ENCODE measurements at places on chromosomes 7 and 10.
A peak's percentile ranks its signal among the peaks of the same experiment; 100 is the strongest.

- DNase-seq, result peak; percentile 56
These were observed 102.8 kb upstream of the ZNF438 start for GRCh38 chr10:31134311-31134952.

DNA sequence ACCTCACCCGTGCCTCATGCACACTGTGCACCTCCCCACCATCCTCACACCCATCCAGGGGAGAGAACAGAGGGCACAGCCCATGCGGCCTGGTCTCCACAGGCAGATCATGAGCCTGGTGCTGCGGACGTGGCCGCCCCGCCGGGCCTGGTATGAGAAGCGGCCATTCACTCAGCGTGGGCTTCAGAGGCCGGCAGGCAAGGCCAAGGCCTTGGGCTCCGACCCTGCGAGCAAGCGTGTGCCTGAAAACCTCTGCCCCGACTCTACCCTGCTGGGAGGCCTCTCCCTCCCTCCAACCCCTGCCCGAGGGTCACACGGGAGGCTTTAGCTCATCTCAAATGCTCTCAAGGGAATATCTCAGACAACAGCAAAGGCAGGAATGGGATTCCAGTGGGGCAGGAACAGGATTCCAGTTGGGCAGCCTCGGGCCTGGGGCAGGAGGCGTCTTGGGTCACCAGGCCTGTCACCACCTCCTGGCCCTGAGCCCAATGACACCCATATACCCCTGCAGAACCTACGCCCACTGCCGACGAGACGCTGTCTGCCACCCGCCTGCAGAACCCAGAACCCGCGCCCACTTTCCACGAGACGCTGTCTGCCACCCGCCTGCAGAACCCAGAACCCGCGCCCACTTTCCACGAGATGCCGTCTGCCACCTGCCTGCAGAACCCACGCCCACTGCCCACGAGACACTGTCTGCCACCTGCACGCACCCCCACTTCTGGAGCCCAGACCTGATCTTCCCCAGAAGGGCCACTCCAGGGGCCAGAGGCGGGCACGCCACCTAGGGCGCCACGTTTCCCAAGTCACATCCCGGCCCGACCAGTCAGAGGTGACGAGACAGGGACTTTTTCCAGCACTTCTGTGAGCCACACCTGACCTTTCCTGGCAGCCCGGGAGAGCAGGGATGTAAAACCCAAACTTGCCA lies 38.9 kb downstream of the ADAP1 start:
- no peak for DNase-seq

DNA sequence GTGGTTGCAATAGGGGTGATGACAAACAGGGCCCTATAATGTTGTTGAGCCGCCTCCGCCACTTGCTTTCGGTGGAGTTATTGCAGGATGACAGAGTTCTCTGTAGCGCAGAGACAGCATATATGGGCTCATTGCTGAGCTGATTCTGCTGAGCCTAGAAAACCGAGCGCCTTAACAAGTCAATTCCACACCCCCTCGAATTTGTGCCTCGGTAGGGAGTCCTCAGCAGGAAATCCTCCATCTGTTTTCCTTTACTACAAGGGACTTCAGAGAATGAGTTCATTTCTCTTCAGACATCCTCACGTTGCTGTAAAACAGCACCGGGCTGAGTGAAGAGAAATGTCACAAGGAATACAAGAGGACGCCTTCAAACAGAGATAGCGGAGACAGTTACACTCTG lies 90.7 kb upstream of the KIAA1217 start:
- no peak for DNase-seq

DNA sequence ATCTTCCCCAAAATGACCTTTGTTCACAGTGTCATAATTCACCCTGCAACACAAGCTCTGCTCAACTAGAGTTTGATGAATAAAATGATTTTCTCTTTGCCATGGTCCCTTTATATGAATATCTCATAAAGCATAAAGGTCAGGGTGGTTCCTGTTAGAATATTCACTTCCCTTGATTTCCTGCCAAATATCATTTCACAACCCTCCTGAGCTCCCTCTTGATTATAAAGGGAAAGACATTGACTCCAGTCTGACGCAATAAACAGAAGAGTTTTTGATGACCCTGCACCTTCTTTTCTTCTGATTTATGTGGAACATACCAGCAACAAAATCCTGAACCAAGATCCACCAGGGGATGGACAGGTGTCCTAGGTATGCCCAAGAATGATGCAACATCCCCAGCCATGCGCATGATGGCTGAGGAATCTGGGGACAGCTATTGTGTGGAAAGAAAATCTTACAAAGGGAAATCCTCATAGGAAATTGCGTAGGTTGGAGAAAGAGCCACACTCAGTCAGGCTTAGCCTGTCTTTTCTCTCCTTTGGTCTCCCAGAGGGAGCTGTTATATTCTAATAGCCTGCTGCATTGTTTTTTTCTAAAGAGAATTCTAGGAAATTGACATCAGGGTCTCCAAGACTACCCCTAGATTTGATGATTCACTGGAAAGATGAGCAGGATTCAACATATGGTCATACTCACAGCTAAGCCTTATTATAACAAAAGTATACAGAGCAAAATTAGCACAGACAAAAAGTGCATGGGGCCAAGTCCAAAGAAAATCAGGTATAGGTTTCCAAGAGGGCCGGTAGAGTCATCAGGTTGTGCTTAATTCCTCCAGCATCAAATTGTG lies 18.8 kb downstream of the IFIT3 start:
- no peak for DNase-seq

- DNase-seq, result no peak
These were observed 193.7 kb downstream of the CDK14 start for GRCh38 chr7:90789736-90790306.

- DNase-seq, result no peak
These were observed 20.0 kb downstream of the LRRC4 start for GRCh38 chr7:128011131-128011661.

DNA sequence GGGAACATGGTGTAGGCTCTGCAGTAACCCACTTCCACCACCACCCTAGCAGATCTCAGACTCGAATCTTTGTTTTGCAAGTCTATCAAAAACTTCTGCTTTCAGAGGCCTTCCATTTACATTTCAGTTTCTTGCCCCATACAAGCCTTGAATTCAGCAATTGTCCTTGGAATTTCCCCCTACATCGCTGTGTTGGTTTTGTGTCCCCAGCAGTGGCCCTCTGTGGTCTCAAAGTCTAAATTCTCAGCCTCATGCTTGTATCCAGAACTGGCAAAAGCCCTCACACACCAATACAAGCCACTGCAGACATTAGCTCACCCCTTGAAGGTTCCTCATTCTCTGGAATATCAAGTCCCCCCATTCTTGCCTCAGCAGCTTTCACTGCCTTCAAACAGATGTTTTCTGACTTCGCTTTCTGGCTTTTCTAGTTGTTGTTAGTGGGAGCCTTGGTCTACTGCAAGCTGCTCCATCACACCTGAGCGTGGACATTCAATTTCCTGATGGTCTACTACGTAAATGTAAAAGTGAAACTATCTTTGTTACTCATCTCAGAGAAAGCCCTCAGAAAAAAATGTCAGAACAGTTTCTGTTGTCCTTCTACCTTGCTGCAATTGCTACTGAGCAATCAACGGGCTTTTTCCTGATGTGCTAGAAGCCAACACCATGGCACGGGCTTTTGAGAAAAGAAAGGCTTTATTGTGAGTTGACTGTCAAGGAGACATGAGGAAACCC lies 1.8 kb upstream of the NUB1 start:
- DNase-seq, result no peak

DNA sequence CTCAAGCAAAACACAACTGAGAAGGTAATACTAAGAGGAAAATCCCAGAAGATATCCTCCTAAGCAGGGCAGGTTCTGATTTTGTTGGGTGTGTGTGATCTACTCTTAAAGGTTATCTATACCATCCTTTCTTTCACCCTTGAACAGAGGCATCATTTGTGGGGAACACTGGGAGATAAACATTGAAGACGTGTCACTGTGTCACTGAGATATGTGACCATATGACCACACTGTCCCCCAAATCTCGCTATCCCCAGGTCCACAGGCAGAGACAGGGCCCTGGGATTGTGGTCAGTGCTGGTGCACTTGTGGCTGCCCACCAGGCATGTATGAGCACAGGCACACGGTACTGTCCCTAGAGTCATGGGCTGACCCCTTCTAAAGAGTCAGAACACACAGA lies 30.0 kb downstream of the TECTB start:
- DNase-seq, result no peak

- no peak for DNase-seq
These were observed 119.1 kb downstream of the HIP1 start for GRCh38 chr7:75619636-75620035.

- DNase-seq, result no peak
These were observed 40.7 kb upstream of the SDK1 start for GRCh38 chr7:3260401-3260715.

- DNase-seq, result no peak
These were observed 61.6 kb upstream of the RNF32 start for GRCh38 chr7:156578978-156579430.

Measured in DND-41 (cell line).